ENCODE measurements at places on chromosomes 13 and 19.

- DNase-seq, result no peak
These were observed 181.2 kb downstream of the COL4A1 start for GRCh38 chr13:110125613-110126272.

- no peak for DNase-seq
These were observed 2.9 kb upstream of the C19orf85 start for GRCh38 chr19:55467236-55468053.

GRCh38 chr13:36612230-36612629 lies 61.6 kb upstream of the SERTM1 start:
- DNase-seq, result no peak

- no peak for DNase-seq
These were observed 22.3 kb upstream of the XPO4 start for GRCh38 chr13:20924758-20925394.

DNA sequence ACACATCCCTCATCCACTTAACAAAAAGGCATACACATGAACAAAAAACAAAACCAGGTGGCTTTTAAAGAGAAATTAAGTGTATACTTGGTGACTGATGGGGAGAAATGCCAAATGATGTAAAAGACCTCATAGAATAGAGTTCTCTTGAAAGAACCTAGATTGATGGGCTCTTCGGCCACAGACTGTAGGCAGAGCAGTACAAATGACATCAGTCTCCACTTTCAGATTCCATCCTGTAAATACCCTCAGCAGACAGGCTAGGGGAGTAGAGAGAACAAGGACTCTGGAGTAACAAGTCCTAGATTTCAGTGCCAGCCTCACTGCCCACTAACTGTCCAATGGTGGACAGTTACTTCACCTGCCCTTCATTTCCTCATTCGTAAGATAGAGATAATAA lies 203.8 kb downstream of the MZT1 start:
- DNase-seq, result no peak

DNA sequence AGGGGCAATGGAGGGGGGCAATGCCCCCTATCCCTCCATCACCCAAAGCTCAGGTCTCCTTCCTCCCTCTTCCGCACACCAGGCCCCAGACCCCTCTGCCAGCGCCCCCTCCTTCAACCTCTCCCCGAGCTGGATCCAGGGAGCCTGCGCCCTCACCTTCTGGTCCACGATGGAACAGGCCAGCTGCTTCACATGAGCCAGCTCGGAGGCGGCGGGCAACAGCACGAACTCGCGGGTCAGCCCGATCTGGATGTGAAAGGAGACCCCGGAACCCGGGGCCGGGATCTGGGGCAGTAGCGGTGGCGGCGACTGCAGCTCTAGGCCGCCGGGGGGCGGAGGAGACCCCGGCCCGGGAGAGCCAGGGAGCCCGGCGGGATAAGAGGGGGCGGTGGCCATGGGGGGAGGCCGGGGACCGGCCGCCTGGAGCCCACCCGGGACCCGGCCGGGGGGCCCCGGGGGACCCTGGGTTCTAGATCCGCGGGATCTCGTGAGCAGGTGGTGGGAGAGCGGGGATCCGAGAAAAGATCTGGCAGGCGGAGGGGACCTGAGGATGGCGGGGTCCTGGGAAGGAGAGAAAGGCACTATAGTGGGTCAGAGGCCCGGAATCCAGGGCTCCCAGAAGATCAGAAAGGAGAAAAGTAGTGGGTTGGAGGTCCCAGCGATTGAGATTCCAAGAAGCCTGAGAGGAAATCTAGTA lies 791 bp downstream of the PRKD2 start:
- no peak for DNase-seq

GRCh38 chr19:9883231-9883758 lies 48.2 kb downstream of the PIN1 start:
- no peak for DNase-seq

DNA sequence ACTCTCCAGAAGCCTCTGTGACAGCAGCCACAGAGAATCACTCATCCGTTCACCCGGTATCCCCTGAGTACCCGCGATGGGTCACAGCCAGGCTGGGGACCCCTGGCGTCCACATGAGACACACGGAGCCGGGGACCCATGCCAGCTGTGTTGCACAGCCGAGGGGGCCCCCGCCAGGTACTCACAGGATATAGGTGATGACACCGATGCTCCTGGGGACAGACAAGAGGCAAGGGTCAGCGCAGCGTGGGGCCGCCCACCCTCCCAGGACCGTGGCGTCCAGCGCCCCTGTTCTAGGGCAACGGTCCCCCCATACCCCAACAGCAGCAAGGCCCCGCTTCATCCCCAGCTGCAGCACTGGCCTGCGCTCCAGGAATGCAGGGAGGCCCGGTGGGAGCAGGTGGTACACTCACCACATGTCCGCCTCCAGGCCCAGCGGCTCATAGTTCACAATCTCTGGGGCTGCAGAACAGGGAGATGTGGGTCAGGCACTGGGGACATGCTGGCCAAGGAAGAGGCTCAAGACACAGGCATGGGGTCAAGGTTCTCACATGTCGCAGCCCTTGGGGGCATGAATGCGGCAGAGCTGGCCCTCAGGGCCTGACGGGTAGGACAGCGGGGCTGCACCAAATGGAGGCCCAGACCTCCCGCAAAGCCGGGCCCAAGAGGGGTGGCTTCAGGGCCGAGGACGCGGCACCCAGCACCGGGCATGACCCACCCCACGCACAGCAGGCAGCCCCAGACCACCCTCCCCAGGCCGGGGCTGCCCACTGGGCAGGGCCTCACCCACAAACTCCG lies 7.2 kb downstream of the DAPK3 start:
- DNase-seq, result no peak

DNA sequence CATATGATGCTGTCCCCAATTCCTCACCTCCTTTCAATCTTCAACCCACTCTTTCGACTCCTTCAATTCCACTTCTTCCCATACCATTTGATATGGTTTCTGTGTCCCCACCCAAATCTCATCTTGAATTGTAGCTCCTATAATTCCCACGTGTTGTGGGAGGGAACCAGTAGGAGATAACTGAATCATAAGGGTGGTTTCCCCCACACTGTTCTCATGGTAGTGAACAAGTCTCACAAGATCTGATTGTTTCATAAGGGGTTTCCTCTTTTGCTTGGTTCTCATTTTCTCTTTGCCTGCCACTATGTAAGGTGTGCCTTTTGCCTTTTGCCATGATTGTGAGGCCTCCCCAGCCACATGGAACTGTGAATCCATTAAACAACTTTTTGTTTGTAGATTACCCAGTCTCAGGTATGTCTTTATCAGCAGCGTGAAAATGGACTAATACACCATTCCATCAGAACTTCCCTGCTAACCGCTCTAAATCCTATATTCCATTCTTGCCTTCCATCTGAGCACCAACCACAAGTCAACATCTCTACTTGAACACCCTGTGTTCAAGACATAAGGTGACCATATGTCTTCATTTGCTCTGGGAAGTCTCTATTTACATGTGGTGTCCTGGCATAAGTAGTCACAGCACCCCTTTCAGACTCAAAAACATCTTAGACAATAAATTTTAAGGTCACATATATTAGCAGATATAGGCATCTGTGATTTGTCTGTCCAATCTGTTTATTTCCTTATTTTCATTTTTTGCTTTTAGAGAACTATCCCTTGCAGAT lies 122.9 kb downstream of the TSHZ3 start:
- no peak for DNase-seq

DNA sequence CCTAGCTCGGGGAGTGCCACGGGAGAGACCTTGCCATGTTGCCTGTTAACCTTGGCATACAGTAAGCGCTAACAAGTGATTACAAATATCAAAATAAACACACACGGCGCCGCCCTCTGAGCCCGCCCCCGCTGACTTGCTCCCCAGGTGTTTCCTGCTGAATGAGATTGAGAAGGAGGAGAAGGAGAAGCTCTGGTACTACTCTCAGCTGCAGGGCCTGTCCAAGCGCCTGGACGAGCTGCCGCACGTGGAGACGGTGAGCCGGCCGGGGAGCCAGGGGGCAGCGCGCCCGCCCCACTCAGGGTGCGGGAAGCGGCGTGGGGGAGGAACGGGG lies 5.0 kb downstream of the APC2 start:
- DNase-seq, result no peak

DNA sequence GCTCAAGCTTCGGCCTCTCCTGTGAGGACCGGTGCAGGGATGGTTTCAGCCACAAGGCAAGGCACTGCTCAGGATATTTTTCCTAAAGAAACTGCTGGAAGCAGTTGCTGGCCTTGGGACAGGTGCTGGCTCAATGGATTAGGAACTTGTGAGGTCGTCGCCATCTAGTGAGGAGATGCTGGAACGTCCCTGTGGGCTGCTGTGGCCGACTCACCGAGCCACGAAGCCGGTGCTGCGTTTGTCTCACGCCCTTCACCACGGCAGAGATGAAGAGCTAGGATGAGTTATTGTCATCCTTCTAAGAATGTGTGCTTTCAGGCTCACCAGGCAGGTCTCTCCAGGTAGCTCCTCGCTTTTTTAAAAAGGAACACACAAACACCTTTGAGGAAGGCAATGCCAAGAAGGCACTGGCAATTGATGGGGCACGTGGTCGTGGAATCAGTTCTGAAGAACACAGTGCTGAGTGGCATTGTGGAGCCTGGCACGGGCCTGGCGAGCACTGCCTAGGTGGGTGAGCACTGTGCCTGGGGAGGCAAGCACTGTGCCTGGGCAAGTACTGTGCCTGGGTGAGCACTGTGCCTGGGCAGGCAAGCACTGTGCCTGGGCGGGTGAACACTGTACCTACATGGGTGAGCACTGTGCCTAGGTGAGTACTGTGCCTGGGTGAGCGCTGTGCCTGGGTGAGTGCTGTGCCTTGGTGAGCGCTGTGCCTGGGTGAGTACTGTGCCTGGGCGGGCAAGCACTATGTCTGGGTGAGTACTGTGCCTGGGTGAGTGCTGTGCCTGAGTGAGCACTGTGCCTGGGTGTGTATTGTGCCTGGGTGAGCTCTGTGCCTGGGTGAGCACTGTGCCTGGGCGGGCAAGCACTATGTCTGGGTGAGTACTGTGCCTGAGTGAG lies 140.4 kb downstream of the TEX29 start:
- peak; percentile 12 for DNase-seq

GRCh38 chr13:71789693-71790329 lies 77.2 kb downstream of the DACH1 start:
- no peak for DNase-seq

DNA sequence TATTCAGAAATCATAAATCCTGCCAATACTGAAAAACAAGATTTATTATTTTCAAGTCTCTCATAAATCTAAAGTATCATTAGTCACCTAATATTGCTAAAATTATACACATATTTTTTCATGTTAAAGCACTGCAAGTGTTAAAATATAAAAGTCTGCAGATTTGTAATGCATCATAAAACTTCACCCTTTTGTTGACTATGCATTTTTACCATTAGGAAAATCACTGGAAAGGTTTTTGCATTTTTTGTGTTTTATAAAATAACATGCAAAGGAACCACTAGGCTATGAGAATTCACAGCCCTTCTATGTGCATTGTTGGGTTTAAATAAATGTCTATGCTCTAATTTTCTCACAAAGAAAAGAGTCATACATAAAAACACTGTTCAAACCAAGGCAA lies 407.3 kb downstream of the DACH1 start:
- DNase-seq, result no peak

All from C1 segment of cervical spinal cord (tissue), 14 donors.